Ascending aorta (tissue), 2 donors: ENCODE measurements at places on chromosomes 13 and 19. TPM values are rescaled to one million over a fixed set of nuclear protein-coding genes. Genes with fewer than 3 reads are reported as not detected.

The MUC16 gene
- total RNA-seq = 0.32 TPM

DNA sequence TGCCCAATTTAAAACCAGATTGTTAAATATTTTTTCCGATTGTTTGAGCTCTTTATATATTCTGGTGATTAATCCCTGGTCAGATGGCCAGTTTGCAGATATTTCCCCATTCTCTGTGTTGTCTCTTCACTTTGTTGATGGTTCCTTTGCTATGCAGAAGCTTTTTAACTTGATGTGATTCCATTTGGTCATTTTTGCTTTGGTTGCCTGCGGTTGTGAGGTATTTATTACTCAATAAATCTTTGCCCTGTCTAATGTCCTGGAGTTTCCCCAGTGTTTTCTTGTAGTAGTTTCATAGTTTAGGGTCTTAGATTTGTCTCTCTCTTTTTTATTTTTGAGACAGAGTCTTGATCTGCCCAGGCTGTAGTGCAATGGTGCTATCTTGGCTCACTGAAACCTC is 23.8 kb upstream of the LMO7 start:
- no peak for DNase-seq

GRCh38 chr13:21355304-21355703 is 103.8 kb downstream of the ZDHHC20 start:
- DNase-seq = no peak

The CNN1 gene
- total RNA-seq = 477 TPM

The PLPP2 gene
- 55.3 TPM for total RNA-seq

GRCh38 chr19:3668331-3669081 is 31.8 kb downstream of the PIP5K1C start:
- no peak for DNase-seq

- DNase-seq = no peak
These were observed 25.7 kb upstream of the C13orf46 start for GRCh38 chr13:113999618-113999910.

GRCh38 chr13:42631181-42631580 is 57.2 kb downstream of the TNFSF11 start:
- no peak for DNase-seq

The ZNF221 gene
- 2.6 TPM for total RNA-seq

GRCh38 chr13:93146584-93147297 is 79.9 kb upstream of the GPC6 start:
- DNase-seq = no peak

- no peak for DNase-seq
These were observed 1356.5 kb upstream of the SLC10A2 start for GRCh38 chr13:104422668-104423067.

DNA sequence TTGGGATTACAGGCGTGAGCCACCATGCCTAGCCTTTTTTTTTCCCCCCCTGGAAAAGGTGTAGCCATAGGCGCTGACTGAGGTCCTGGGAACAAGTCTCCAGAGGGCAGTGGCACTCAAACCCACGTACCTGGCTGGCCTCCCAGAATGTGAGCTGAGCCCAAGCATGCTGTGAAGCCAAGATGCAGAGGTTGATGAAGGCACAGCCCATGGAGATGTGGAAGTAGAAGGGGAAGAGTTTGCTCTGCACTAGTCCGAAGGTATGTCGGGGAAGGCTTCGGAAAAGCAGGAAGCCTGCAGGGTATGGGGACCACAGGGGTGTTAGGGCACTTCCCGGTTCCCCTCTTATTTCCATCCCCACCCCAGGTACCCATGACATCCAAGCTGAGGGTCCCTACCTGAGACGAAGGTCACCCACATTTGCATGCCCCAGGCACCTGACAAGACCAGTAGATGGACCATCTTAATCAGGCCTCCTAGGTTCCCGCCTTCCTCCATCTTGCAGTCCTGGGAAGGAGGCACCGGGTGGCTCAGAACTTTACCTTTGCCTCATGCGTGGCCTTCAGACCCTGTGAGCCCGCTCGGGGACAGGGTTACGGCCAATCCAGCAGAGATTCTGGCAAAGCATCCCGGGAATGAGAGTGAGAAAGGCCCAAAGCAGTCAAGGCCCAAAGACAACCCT is 805 bp downstream of the TMEM205 start:
- no peak for DNase-seq

GRCh38 chr13:42762917-42763316 is 18.5 kb upstream of the FAM216B start:
- no peak for DNase-seq

The AMER2 gene
- total RNA-seq = not detected
